ENCODE measurements at places on chromosomes 3 and 15.

DNA sequence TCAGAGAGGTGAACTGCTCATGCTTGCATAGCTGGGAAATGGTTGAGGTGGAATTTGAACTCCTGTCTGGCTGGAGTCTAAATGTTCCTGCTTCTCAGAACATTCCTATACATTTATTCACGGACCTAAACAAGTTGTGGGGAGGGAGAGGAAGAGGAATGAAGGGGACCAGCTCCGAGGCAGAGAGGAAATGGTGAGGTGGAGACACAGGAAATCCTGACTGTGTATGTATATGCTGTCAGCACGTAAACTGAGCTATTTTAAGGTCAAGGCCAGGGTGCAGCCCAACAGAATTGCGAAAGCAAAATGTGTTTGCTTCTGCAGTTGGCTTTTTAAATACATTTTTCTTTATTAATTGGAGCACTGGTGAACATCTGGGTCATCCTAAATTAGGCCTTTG, 74.1 kb upstream of the POMGNT2 start:
- no peak for DNase-seq

GRCh38 chr3:139332092-139332491, 11.7 kb upstream of the MRPS22 start:
- DNase-seq: no peak

DNA sequence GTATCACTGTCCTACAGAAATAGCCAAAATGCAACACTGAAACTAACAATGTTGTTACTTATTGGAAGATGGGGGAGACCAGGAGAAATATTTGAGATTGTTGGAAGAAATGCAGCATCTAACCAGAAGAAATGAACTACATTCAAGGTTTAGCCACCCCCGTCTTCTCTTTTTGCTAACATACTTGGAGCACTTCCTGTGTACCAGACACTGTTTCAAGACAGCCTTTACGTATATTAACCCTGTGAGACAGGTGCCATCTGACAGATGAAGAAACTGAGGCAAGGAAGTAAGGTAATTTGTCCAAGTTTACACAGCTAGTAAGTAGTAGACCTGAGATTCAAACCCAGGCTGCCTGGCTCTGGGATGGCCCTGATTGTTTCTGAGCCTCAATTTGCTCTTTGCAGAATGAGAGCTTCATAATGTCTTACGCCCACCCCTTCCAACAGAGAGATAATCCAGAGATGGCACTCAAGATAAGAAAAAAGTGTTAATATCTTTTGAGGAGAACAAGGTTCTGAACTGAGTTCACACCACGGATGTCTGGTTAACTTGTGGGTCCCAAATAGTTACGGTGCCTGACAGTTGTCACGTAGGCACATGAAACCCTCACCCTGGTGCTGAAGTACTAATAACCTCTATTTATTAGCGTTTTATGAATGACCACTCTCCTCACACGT, 26.1 kb downstream of the RASGRP1 start:
- no peak for DNase-seq

DNA sequence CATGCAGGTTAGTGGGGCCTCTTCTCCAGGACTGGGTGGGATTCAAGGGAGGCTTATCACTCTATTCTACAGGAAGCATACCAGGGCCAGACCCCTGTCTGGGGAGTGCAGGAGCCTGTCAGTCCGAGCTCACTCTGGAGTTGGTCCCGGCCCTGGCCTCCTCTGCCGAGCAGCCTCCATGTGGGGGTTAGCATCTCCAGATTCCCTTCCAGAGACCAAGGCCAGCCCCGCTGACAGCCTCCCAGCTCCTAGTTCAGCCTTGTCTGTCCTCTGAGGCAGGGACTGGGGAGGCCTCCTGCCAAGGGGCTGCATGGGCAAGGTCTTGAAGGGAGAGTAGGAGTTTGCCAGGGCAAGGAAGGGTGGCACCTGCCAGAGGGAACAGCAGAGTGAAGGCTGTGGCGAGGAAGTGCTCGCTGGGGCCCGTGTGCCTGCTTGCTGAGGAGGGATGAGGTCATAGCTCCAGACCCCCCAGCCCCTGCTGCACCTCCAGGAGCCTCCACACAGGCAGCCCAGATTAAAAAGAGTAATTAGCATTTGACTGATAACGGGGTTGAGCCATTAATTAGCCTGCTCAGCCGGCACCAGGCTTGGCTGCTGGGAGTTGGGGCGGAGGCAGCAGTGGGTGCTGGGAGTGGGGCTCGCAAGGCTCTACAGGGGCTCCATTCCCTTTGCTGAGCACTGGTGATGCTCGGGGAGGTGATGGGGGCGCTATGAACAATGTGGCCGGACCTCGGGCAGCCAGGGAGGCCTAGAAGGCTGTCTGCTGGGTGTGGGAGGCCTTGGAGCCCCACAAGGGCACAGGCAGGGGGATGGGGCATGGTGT, 54.3 kb downstream of the DNAJB8 start:
- DNase-seq: no peak

GRCh38 chr3:189262746-189263145, 91.0 kb downstream of the TPRG1 start:
- DNase-seq: no peak

GRCh38 chr15:56815247-56815646, 81.9 kb upstream of the ZNF280D start:
- DNase-seq: no peak

GRCh38 chr3:130916507-130917167, 22.8 kb downstream of the ATP2C1 start:
- no peak for DNase-seq

DNA sequence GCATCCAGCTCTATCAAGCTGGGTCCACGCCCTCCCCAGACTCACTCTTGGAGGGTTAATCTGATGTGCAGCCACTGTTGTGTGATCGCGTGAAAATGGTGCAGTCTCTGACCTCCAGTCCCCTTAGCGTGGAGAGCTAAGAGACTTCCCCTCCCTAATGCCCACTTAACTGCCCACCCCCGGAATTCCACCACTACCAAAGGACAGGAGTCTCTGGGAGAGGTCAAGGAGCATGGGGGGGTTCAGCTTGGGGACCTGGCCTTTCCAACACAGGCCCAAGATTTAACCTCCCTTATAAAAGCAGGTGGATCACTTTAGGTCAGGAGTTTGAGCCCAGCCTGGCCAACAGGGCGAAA, 48.8 kb downstream of the CCDC12 start:
- no peak for DNase-seq

- DNase-seq: no peak
Observed at GRCh38 chr15:63461230-63461985, 43.0 kb upstream of the USP3 start.

DNA sequence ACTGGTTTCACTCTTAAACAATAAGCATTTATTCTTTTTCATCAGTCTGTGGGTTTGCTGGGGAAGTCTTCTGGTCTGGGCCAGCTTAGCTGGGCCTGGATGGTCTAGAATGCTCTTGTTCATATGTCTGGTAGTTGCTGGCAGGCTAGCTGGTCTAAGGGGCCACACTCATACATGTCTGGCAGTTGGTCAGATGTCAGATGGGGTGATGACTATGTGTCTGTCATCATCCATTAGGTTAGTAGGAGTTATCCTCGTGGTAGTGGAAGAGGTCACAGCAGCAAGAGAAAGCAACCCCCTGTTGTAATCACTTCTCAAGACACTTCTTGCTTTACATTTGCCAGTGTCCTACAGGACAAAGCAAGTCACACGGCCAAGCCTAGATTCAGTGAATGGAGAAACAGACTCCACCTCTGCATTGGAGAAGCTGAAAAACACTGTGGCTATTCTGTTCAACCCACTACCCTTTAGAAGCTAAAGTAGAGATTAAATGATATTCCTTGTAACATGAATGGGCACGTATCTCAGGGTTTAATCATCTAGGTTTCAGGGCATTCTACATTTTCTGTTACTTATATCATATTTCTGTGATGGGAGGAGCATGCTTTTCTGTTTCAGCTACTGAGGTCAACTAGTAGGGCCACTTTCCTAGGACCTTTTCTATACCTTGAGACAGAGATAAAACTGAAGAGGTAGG, 5.5 kb upstream of the ARID3B start:
- no peak for DNase-seq

- DNase-seq: no peak
Observed at GRCh38 chr3:55167586-55168317, 239.9 kb upstream of the LRTM1 start.

- peak; percentile 70 for DNase-seq
Observed at GRCh38 chr3:101849714-101850245, 466 bp downstream of the NFKBIZ start.

- DNase-seq: no peak
Observed at GRCh38 chr3:116118475-116119169, 326.7 kb downstream of the LSAMP start.

DNA sequence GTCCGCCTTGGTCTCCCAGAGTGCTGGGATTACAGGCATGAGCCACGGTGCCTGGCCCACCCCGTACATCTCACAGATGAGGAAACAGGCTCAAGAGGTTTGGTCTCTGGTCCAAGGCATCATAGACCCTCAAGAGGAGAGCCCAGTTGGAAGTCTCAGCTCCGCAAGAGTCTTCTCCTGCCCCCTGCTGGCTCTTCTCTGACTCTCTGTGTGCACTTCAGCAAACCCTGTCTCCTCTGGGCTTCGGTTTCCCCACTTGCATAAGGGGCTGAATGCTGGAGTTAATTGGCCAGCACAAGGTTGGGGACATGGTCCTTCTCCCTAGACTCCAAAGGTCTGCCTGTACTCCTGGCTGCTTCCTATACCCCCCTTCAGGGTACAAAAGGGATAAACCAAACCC, 3.9 kb downstream of the MST1R start:
- DNase-seq: no peak

GRCh38 chr15:60421544-60421943, 23.8 kb upstream of the ANXA2 start:
- no peak for DNase-seq

DNA sequence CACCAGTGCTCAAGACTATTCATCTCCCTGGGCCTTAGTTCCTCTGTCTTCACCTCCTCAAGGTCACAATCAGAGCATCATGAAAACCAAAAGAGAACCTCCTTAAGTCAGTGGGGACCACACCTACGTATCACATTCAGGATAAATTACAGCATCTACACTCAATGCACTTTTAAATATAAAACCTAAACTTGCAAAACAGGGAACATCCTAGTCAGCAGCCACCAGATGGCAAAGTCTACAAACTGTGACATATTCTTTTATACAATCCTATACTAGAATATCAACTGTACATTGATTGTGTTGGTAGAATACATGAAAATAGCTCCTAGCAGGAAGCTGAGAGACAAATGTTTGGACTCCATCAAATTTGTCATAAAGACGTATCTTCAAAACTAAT, 7.9 kb downstream of the KIF9 start:
- no peak for DNase-seq

DNA sequence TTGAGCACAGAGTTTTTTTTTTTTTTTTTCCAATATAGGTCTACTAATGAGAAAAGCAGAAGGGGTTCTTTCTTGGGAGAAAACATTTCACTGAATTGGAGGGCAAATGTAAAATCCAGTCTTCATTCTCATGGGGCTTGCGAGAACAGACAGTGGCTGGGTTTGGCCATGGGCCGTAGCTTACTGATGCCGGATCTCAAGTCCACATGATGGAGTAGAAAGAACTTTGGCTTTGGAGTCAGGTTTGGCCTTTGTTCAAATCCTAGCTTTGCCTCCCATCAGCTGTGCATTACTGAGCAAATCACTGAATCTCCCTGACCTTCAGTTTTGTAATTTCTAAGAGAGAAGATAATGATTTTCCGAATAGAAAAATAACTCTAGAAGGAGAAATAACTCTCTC, 59.7 kb downstream of the LMCD1 start:
- DNase-seq: no peak

- no peak for DNase-seq
Observed at GRCh38 chr3:2908693-2909351, 201.4 kb downstream of the IL5RA start.

GRCh38 chr3:9497821-9498565, 55.6 kb downstream of the LHFPL4 start:
- DNase-seq: no peak

- DNase-seq: no peak
Observed at GRCh38 chr3:53161450-53161819, 426 bp downstream of the PRKCD start.

GRCh38 chr3:31166249-31166885, 271.9 kb upstream of the GADL1 start:
- DNase-seq: no peak

GRCh38 chr3:66297900-66298299, 77.1 kb downstream of the SLC25A26 start:
- DNase-seq: no peak

DNA sequence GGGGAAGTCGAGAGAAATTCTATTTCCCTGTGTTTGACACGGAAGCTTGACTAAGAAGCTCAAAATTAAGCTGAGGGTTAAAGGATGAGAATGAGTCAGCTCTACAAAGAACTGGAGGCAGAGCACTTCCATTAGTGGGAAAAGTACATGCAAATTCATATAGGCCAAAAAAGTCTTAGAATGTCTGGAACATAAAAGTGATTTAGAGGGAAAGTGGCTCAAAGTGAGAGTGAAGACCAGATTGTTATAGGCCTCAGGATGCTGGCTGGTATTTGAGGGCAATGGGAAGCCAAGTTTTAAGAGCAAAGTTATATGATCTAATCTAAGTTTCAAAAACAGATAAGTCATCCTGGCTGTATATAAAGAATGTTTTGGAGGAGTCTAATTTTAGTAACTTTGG, 857.3 kb downstream of the NAALADL2 start:
- no peak for DNase-seq

- no peak for DNase-seq
Observed at GRCh38 chr3:101995371-101996046, 146.2 kb downstream of the NFKBIZ start.

DNA sequence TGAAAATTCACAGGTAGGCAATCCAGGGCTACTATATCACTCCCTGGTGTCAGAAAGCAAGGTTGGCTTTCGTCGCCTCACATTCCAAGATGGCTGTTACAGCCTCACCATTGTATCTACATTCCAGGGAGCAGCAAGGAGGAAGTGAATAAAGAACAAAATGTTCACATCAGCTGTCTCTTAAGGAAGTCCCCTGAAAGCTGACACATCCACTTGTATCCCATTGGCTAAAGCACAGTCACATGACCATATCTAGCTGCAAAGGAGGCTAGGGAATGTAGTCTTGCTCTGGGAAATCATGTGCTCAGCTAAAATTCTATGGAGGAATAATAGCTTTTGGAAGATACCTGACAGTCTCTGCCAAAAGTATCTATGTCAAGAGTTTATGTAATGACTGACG, 12.8 kb upstream of the GATA2 start:
- no peak for DNase-seq

GRCh38 chr3:167711439-167711838, 23.3 kb downstream of the PDCD10 start:
- no peak for DNase-seq

DNA sequence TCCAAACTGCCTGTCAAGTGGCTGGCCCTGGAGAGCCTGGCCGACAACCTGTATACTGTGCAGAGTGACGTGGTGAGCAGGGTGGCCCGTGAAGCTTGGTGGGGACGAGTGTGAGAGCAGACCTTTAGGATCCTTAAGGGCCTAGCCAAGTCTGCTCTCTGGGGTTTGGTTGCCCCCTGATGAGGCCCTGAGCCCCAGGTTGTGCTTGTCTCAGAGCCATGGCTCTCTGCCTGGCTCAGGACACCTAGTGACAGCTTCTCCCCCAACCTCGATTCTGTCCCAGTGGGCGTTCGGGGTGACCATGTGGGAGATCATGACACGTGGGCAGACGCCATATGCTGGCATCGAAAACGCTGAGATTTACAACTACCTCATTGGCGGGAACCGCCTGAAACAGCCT, 14.4 kb downstream of the TYRO3 start:
- DNase-seq: no peak

GRCh38 chr3:132433121-132433520, 15.8 kb downstream of the DNAJC13 start:
- DNase-seq: no peak

Data from mesothelial cell of epicardium (in vitro differentiated cells).